ENCODE measurements at places on chromosomes 16 and 17.

GRCh38 chr17:9239793-9240658, 218.7 kb downstream of the NTN1 start:
- peak; percentile 77 for DNase-seq

- no peak for DNase-seq
Measured at GRCh38 chr17:59327981-59328290, 3.5 kb upstream of the YPEL2 start.

GRCh38 chr17:35244341-35245195, 1.7 kb downstream of the SLFN5 start:
- DNase-seq, result peak; percentile 97

DNA sequence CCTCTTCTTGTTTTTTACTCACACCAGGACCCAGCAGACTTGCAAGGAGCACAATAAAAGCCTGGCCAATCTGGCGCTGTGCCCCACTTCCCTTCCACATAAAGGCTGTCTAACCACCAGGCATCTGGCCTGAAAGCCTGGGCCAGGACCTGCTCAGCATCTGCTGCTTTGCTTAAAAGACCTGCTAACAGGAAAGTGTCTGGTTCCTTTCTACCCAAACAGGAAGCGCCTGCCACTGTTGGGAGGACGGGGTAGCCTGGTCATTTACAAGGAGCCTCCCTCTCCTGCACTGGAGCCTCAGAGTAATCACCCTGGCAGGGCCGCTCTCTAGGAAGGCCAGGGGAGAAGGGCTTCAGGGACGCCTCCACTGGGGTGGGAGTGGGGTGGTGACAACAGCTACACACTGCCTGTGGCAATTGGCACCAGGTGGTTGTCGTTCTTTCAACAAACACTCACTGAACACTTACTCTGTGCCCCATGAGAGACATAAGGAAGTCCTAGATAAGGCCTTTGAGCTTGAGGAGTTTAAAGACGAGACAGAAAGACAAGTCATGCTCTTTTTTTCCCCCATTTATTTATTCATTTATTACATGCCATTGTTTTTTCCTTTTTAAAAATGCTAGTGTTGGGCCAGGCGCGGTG, 6.3 kb upstream of the MMP28 start:
- no peak for DNase-seq

GRCh38 chr17:9209781-9210370, 188.6 kb downstream of the NTN1 start:
- DNase-seq, result no peak

DNA sequence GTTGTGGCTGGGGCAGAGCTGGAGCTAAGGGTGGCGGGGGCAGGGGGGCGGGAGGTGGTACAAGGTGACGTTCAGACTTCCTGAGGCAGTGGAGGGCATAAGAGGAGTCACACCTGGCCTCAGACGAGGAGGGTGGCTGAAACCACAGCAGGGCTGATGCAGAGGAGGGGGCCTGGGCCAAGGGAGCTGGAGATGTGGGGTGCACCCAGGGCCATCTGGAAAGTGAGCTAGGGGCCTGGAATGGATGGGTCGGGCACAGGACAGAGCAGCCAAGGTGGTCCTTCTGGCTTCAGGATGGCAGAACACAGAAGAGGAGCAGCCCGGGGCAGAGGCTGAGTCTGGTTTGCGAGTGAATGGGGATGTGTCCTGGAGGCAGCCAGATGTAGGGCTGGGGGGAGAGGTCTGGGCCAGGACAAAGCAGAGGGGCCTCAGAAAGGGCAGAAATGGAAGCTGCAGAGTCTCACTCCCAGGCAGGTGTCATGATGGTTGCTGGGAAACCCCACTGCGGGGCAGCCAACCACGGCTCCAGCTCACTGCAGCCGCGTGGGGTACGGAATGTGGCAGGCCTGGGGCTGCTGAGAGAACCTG, 57.6 kb downstream of the PRMT7 start:
- DNase-seq, result no peak

DNA sequence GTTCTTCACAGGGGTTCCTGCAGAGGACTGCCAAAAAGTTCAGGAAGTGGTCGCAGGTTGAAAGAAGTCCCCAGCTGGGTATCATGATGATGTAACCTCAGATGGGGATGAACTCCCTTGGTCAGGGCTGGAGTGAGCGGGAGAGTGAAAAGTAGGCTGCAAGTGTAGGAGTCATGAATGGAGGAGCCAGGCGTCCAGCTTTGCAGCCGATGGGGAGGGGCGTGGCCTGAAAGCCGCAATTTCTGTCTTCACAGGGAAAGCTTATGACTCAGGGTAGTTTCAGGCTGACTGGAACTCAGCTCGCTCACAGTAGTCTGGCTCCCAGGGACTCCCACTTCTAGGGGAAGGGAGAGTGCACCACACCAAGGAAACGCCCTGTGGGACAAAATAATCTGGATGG, 70.0 kb upstream of the HS3ST3A1 start:
- no peak for DNase-seq

DNA sequence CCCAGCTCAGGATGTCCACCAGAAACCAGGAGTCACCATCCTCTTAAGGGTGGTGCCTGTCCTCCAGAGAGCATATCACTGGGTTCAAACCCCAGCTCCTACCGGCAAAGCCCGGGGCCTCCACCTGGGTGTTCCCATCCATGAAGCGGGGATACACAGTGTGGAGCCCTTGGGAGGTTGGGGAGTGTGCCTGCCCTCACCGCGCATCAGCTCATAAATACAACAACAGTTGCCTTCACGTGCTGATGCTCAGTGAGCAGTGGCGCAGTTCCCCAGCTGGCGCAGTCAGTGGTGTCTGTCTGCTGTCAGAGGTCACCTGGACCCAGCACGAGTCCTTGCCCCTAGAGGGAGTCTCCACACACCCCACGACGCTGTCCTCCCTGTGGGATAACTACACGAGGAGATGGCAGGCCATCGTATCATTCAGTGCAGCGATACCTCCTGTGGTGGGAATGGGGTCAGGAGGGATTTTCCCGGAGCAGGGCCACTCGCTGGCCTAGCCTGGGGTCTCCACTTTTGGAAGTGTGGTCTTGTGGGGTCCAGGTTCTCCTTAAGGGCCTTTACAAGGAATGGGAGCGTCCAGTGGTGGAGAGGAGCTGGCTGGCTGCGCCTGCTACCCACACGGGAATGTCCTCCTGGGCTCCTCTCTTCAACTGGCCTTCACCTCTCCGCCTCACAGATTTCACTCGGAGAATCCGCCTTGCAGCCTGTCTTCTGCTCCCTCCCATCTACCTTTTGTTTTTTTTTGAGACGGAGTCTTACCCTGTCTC, 2.3 kb upstream of the ELOB start:
- DNase-seq, result no peak

DNA sequence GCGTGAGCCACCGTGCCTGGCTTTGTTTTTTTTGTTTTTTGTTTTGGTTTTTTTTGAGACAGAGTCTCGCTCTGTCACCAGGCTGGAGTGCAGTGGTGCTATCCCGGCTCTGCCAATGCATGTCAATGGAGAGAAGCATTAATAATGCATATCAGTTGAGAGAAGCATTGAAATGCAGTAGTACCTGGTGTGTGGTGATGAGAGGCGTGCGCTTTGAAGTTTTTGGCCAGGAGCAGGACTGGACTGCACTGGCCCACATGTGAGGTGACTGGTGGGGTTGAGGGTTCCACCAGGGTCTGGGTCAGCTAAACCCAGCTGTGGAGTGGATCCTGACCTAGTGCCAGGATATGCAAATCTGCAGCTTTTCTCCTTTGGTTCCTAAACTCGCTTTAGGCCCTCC, 5.4 kb downstream of the SP2 start:
- DNase-seq, result no peak

DNA sequence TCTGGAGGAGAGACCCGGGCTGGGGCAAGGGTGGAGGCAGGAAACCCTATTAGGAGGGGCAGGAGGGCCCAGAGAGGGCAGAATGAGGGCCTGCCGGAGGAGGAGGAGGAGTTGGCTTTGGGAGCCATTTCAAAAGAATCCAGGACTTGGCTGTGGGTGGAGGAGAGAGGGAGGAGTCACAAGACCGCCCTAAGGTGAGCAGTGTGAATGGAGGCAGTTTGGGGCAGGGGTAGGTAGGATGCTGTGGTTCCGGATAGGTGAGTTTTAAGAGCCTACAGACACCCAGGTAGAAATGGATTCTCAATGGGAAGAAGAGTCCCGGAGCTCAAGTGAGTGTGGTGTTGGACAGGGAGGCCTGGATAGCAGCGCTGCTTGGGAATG, 80.3 kb downstream of the ARHGAP23 start:
- no peak for DNase-seq

Data from suppressor macrophage treated with lipopolysaccharide for 4 hours (primary cell).